ENCODE measurements at places on chromosomes 12 and 14. TPM values are rescaled to one million over a fixed set of nuclear protein-coding genes. Genes with fewer than 3 reads are reported as not detected.
A peak's percentile ranks its signal among the peaks of the same experiment; 100 is the strongest.

COCH gene
- 30.0 TPM for total RNA-seq

SALL2 gene
- 360 TPM for total RNA-seq

HVCN1 gene
- 5.8 TPM for total RNA-seq

CPNE6 gene
- not detected for total RNA-seq

- H3K27me3 ChIP-seq = no peaks in the 10 kb centered on the region
- DNase-seq = no peak
- H3K27ac ChIP-seq = no peak overlapping the region
- H3K4me3 ChIP-seq = no peak overlapping the region
Observed at GRCh38 chr12:126418400-126418799, 1353.2 kb downstream of the AACS start.

- H3K27me3 ChIP-seq = no peaks in the 10 kb centered on the region
- no peak for DNase-seq
- peaks cover 28% of the 10 kb centered on the region for H3K4me1 ChIP-seq
Observed at GRCh38 chr12:111436811-111437210, 31.1 kb downstream of the SH2B3 start.

GRCh38 chr12:57389033-57389432 lies 41.8 kb downstream of the R3HDM2 start:
- no peak overlapping the region for H3K4me3 ChIP-seq
- DNase-seq = no peak
- H3K4me1 ChIP-seq = peaks cover 5% of the 10 kb centered on the region
- H3K36me3 ChIP-seq = no peaks in the 10 kb centered on the region
- no peak overlapping the region for H3K27ac ChIP-seq

DNA sequence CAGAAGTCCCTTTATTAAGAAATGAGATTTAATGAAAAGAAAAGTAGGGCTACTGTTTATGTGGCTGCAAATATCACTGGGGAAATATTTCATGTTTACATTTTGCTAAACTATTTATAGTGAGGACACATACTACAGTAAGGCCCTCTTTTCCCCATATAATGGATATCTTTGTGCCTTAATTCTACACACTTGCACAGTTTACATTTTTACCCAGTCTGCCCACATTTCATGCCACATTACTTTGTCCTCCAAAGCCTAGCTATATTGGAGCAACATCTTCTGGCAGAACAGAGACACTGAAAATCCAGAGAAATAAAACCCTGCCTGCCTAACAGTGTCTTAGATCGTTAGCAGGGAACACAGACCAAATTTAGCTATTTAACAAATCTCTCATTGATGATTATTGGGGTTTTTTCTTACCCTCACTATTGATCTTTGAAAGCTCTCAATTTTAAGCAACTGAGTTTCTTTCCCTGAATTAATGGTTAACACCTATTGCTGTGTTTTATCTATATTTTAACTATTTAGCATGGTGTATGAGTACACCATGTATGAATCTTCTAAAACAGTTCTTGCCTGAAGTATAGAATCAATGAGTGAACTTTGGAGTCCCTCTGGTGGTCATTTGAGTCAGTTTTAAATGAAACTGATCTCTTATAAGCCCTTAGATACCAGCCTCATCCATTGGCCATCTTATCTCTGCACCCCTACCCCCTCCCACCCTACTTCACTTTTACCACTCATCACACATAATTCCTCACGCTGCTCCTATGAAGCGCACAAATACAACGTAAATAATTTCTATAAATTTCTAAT lies 170.2 kb downstream of the BCAT1 start:
- no peaks in the 10 kb centered on the region for H3K36me3 ChIP-seq
- H3K4me3 ChIP-seq = no peak overlapping the region

DNA sequence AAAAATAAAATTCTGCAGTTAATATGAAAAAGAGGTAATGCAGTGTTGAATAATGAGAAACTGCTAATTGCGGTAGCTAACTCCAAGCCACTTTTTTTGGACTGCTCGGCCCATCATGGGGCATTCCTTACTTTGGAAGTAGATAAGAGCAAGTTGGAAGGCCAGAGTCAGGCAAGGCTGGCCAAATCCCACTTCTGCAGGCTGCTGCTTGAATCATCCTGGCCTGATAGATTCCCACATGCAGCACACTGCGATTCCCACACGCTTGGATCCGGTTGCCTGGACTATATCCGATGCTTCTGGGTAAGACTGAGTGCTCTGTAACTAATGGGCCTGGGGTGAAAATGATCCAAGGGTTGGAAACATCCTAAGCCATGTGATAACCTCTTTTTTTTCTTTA lies 10.6 kb downstream of the EIF2B2 start:
- no peak overlapping the region for H3K4me3 ChIP-seq
- no peaks in the 10 kb centered on the region for H3K4me1 ChIP-seq
- no peak for DNase-seq
- H3K27ac ChIP-seq = no peak overlapping the region

GRCh38 chr12:11576104-11576503 lies 73.4 kb upstream of the ETV6 start:
- DNase-seq = no peak
- H3K27ac ChIP-seq = no peak overlapping the region
- H3K4me3 ChIP-seq = no peak overlapping the region
- no peaks in the 10 kb centered on the region for H3K36me3 ChIP-seq

DNA sequence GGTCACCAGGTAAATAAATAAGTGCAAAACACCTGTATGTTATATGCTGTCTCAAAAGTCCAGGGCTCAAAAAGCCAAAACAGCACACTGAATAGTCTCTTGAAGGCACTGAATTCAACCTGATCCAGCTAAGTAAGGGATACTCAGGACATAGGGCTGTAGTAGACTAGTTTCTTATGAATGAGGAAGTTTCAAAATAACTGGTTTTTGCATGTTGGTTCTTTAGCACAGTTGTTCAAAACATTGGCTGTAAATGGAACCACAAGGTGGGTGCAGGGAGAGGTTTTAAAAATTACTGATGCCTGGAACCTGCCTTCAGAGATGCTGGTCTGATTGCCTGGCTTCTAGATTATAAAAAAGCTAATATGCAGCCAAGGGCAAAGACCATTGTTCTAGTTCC lies 34.1 kb downstream of the NDUFA12 start:
- H3K27me3 ChIP-seq = no peaks in the 10 kb centered on the region
- no peaks in the 10 kb centered on the region for H3K4me1 ChIP-seq
- H3K4me3 ChIP-seq = no peak overlapping the region
- DNase-seq = no peak
- no peaks in the 10 kb centered on the region for H3K36me3 ChIP-seq
- no peak overlapping the region for H3K27ac ChIP-seq

TPH2 gene
- 0.90 TPM for total RNA-seq

DNA sequence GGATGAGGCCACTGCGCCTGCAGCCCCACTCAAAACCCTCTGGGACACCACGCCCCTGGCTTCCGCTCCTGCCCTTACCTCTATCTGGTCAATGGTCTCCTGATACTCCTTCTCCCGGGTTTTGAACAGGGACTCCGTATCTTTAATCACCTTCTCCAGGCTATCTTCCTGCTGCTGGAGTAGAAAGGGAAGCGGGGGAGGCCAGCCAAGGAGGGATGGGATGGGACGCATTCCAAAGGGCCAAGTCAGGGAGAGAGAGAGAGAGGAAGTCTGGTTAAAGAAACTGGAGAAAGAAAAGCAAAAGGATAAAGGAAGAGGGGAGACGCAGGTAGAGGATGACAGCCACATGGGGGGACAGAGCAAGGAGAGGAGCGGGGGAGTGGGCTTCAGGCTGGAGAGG lies 7.9 kb downstream of the IFFO1 start:
- H3K4me3 ChIP-seq = no peak overlapping the region
- DNase-seq = no peak
- no peaks in the 10 kb centered on the region for H3K27me3 ChIP-seq
- H3K27ac ChIP-seq = no peak overlapping the region

- no peaks in the 10 kb centered on the region for H3K4me1 ChIP-seq
- no peaks in the 10 kb centered on the region for H3K36me3 ChIP-seq
- no peaks in the 10 kb centered on the region for H3K27me3 ChIP-seq
- H3K27ac ChIP-seq = no peak overlapping the region
- H3K4me3 ChIP-seq = no peak overlapping the region
Observed at GRCh38 chr12:121120323-121120722, 12.4 kb upstream of the P2RX7 start.

CDCA3 gene
- total RNA-seq = 47.7 TPM

- peaks cover 4% of the 10 kb centered on the region for H3K36me3 ChIP-seq
- no peaks in the 10 kb centered on the region for H3K4me1 ChIP-seq
- H3K4me3 ChIP-seq = no peak overlapping the region
- no peaks in the 10 kb centered on the region for H3K27me3 ChIP-seq
Observed at GRCh38 chr12:11839091-11839641, 189.7 kb downstream of the ETV6 start.

GRCh38 chr12:26028953-26029735 lies 70.7 kb downstream of the RASSF8 start:
- no peaks in the 10 kb centered on the region for H3K27me3 ChIP-seq
- no peaks in the 10 kb centered on the region for H3K36me3 ChIP-seq
- no peak for DNase-seq
- no peak overlapping the region for H3K4me3 ChIP-seq

DNA sequence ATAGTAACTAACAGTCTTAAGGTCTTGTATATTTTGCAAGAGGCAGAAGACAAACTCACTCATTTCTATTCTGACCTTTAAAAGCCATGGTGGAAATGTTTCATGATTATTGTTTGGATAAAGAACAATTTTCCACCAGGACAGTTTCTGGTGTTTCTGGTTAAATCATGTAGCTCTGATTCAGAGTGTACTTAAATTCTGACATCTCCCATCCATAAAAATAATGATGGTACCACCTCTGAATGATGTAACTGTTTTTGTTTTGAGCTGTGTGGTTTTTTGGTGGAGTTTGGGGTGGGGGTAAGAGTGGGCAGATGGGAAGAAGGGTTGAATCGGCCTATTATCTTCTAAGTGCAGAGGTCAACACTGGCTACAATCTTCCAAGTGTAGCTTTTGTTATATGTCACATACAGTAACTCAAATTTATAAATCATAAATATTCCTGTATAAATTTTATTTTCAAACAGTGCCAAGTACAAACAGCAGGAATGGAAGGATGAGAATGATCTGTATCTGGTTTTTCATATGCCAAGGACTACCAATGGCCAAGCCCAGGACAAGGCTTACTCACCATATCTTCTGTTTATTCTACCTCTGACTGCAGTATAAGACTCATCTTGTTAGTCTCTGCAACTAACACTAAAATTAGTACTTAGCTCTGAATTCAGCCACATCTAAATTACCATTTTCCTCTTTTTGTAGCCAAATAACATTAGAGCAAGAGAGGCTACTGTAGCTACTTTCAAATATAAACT lies 108.7 kb downstream of the BCAT1 start:
- no peak overlapping the region for H3K4me3 ChIP-seq
- no peak overlapping the region for H3K27ac ChIP-seq
- H3K4me1 ChIP-seq = no peaks in the 10 kb centered on the region
- no peak for DNase-seq
- no peaks in the 10 kb centered on the region for H3K27me3 ChIP-seq

GRCh38 chr14:99023371-99023770 lies 248.6 kb downstream of the BCL11B start:
- no peaks in the 10 kb centered on the region for H3K4me1 ChIP-seq
- DNase-seq = no peak
- H3K4me3 ChIP-seq = no peak overlapping the region

SYNJ2BP gene
- total RNA-seq = 30.6 TPM

KRT3 gene
- not detected for total RNA-seq

PLEK2 gene
- 2.9 TPM for total RNA-seq

DNA sequence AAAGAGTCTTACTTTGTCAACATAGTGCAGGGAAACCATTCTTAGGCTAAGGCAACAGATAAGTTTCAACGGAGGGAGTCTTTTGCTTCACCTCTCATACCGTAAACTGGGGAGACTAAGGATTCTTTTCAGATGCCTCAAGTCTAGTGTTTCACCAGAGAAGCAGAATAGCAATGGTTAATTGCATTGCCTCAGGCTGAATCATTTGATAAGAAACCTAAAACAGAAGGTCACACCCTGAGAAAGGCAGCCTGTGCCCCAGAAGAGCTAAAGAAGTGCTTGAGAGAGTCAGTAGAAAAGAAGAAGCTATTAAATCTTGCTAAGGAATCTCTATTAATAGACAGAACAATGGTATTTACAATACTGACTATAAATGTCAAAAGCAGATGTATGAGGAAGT lies 21.8 kb upstream of the ATXN7L3B start:
- H3K36me3 ChIP-seq = no peaks in the 10 kb centered on the region
- no peaks in the 10 kb centered on the region for H3K4me1 ChIP-seq

STON2 gene
- 50.0 TPM for total RNA-seq

KRT1 gene
- total RNA-seq = not detected

- DNase-seq = no peak
- H3K36me3 ChIP-seq = no peaks in the 10 kb centered on the region
- no peaks in the 10 kb centered on the region for H3K27me3 ChIP-seq
- no peak overlapping the region for H3K4me3 ChIP-seq
Observed at GRCh38 chr12:95396849-95397468, 77.0 kb upstream of the METAP2 start.

DNA sequence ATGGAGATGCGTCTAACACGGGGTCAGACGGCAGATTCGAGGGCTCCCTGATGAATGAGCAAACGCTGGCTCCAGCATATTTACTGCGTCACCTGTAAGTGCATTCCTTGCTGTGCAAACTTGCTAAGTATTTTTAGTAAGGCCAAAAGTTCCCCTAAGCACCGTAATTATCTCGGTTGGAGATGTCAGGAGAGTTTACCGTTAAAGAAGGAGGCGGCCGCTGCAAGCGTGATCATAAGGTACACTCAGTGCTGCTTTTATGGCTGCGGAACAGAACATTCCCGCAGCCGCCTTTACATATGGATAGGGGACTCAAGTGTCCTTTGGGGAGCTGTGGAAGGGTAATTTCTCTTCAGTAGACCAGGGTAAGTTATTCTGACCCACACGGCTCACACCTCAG lies 175.6 kb downstream of the GLT1D1 start:
- H3K4me3 ChIP-seq = no peak overlapping the region
- DNase-seq = no peak
- no peaks in the 10 kb centered on the region for H3K4me1 ChIP-seq
- no peak overlapping the region for H3K27ac ChIP-seq

GRCh38 chr14:99012703-99013102 lies 259.3 kb downstream of the BCL11B start:
- no peak for DNase-seq
- H3K4me1 ChIP-seq = no peaks in the 10 kb centered on the region
- no peaks in the 10 kb centered on the region for H3K36me3 ChIP-seq
- H3K4me3 ChIP-seq = no peak overlapping the region
- H3K27ac ChIP-seq = no peak overlapping the region

DNA sequence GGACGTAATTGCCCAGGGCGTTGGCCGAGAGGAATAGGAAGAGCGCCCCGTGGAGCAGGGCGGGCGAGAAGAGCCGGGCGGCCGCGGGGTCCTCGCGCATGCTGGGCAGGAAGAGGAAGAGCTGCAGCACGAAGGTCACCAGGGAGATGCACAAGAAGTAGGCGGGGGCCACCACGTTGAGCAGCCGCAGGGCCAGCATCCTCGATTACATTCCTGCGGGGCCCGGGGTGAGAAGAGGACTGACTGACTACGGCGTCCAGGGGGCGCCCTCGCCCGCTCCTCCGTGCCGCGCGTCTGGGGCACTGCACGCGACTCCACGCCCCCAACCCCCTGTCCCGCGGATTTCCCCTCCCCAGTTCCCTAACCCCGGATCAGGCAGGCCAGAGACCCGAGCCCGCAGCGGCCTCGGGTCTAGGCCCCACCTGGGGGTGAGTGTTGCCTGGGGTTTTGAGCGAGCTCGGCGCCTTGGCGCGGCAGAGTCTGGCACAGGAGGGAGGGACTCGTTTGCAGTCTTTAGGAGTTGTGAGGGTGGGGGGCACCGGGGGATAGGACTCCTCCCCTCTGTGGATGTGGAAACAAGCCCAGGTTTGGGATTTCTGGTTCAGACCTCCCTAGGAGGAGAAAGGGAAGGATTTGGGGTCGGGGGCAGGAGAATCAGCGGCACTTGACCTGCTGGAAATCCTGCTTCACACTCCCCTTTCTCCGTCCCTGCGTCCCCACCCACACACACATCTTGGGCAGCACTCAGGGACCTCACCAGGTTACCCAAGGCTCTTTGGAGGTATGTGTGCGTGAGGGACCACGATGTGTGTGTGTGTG lies 1.8 kb downstream of the ZDHHC22 start:
- peak overlapping the region; percentile 69 for H3K4me3 ChIP-seq
- DNase-seq = peak; percentile 93
- H3K27ac ChIP-seq = no peak overlapping the region
- H3K4me1 ChIP-seq = peaks cover 18% of the 10 kb centered on the region
- peaks cover 4% of the 10 kb centered on the region for H3K36me3 ChIP-seq
